ENCODE measurements at places on chromosomes 2 and 18. TPM values are rescaled to one million over a fixed set of nuclear protein-coding genes. Genes with fewer than 3 reads are reported as not detected.

- no peak overlapping the region for H3K4me3 ChIP-seq
- no peaks in the 10 kb centered on the region for H3K27me3 ChIP-seq
- H3K27ac ChIP-seq: no peak overlapping the region
Measured at GRCh38 chr2:204720874-204721273, 175.6 kb downstream of the PARD3B start.

DNA sequence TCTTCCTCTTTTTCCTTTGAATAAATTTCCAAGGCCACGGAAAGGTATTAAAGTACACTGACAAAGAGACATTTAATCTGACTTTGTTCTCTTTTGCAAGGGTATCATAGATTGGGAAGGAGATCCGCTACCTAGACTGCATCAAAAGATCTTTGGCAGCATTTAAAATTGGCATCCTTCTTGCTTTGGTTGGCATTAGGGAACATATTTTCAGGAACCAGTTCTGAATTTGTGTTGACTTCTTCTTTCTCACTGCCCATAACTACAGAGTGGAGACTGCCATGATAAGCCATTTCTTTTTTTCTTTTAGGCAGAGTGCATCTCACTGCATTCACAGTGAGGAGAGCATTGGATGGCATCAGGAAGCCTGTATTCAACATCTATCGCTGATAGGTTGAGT lies 83.4 kb downstream of the DOCK10 start:
- no peaks in the 10 kb centered on the region for H3K27me3 ChIP-seq
- DNase-seq: no peak
- no peak overlapping the region for H3K4me3 ChIP-seq

DNA sequence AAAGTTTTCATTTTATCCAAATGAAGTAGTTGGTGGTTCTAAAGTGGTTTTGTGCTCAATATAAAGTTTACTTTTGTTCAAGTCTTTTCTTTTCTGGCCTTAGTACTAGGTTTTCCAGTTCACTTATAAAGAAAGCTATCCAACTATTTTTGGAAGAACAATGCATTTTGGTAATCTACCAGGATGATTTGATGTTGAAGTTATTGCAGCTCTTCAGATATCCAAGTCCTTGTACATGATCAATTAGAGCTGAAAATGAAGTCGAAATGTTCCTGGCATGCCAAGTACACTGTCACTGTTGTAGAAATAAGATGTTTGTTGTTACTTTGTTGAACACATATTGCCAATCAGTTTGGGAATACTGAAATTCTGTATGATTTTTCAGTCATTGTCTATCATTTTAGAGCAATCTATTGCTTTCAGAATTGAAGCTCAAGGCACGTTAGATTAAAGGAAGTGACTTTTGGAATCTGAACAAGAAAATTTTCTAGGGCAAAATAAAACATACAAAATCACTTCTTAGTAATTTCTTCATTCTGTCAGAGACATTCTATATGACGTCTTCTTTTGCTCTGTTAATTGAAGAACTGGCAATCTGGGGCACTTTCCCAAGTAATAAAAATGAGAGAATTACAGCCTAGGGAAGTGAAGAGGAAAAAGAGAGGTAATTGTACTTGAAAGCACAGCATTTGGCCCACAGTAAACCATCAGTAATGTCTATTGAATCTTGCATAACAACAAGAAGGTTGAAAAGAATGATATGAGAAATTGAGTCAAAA lies 232.3 kb downstream of the MREG start:
- H3K36me3 ChIP-seq: no peaks in the 10 kb centered on the region
- H3K27ac ChIP-seq: peak overlapping the region; percentile 39
- H3K4me1 ChIP-seq: no peaks in the 10 kb centered on the region
- H3K4me3 ChIP-seq: no peak overlapping the region
- DNase-seq: no peak

GRCh38 chr2:73004889-73005596 lies 66.5 kb downstream of the SFXN5 start:
- no peaks in the 10 kb centered on the region for H3K4me1 ChIP-seq
- no peaks in the 10 kb centered on the region for H3K27me3 ChIP-seq
- peaks cover 39% of the 10 kb centered on the region for H3K36me3 ChIP-seq
- no peak overlapping the region for H3K4me3 ChIP-seq
- no peak overlapping the region for H3K27ac ChIP-seq

- no peaks in the 10 kb centered on the region for H3K27me3 ChIP-seq
- no peak overlapping the region for H3K4me3 ChIP-seq
- no peak overlapping the region for H3K27ac ChIP-seq
Measured at GRCh38 chr2:126634273-126634861, 21.6 kb upstream of the GYPC start.

- H3K4me1 ChIP-seq: no peaks in the 10 kb centered on the region
- H3K27me3 ChIP-seq: no peaks in the 10 kb centered on the region
- no peaks in the 10 kb centered on the region for H3K36me3 ChIP-seq
- H3K27ac ChIP-seq: no peak overlapping the region
- DNase-seq: no peak
Measured at GRCh38 chr18:46464926-46465655, 191.9 kb downstream of the LOXHD1 start.

- H3K4me3 ChIP-seq: no peak overlapping the region
- H3K27me3 ChIP-seq: no peaks in the 10 kb centered on the region
Measured at GRCh38 chr2:172596776-172597175, 40.9 kb downstream of the PDK1 start.

DNA sequence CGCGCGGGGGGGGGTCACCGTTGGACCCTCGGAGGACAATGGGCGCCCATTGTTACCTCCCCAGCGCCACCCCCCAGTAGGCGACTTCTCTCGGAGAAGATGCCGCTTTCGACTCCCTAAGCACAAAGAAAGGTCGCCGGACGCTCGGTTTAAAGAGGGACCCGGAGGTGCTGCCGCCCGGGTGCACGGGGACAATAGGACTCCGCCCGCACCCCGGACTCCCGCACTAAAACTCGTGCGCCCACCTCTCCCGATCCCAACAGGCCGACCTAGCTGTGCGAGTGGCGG lies 318 bp upstream of the CDC42EP3 start:
- H3K27ac ChIP-seq: peak overlapping the region; percentile 97
- H3K4me1 ChIP-seq: peaks cover 72% of the 10 kb centered on the region
- no peaks in the 10 kb centered on the region for H3K27me3 ChIP-seq
- DNase-seq: no peak

DNA sequence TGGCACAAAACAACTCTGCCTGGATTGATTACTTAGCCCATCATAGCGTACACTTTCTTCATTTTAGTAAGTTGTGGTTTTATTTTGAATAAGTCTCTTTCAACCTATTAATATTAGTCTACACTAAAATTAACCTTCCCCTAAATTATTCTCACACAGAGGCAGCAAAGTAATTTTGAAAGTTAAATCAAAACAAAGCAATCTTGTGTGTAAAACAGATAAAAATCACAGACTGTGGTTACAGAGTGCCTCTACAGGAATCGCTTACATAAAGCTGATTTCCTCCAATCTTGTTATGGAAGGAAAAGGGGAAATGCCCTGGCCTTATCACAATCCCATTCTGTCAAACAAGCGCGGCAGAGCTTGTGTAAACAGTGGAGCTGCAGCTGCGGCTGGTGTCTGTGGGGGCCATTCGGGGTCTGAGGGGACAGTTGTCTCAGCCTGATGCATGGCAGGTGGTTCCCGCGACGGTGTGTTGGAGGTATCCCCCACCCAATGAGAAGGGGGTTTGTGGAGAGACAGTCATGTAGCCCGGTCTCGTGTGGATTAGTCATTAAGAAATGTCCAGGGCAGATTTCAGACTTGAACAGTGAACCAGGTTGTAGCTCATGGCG lies 42.1 kb downstream of the BCL2L11 start:
- no peaks in the 10 kb centered on the region for H3K36me3 ChIP-seq
- H3K27me3 ChIP-seq: no peaks in the 10 kb centered on the region
- no peak overlapping the region for H3K27ac ChIP-seq
- H3K4me3 ChIP-seq: no peak overlapping the region
- H3K4me1 ChIP-seq: no peaks in the 10 kb centered on the region

- H3K27ac ChIP-seq: no peak overlapping the region
- no peaks in the 10 kb centered on the region for H3K36me3 ChIP-seq
- no peak overlapping the region for H3K4me3 ChIP-seq
- DNase-seq: no peak
Measured at GRCh38 chr18:55886886-55887285, 298.9 kb upstream of the TCF4 start.

DNA sequence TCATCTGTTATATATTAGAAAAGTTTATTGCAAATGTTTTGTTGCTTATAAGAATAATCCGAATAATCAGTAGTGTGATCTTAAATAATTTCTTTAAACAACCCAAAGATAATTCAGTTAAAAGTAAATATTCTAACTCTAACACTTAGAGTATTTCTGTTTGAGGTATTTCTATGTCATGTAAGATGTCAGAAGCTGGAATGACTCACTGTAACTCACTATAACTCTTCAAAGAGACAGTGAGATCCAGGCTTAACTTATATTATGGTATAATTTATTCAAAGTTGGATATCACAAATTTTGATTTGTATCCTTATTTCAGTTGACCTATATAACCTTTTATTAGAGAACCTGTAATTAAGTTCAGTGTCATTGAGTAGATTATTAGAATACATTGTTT lies 6.9 kb downstream of the MBD5 start:
- H3K27me3 ChIP-seq: no peaks in the 10 kb centered on the region
- no peak overlapping the region for H3K4me3 ChIP-seq
- H3K36me3 ChIP-seq: no peaks in the 10 kb centered on the region
- DNase-seq: no peak
- H3K4me1 ChIP-seq: peaks cover 19% of the 10 kb centered on the region

DNA sequence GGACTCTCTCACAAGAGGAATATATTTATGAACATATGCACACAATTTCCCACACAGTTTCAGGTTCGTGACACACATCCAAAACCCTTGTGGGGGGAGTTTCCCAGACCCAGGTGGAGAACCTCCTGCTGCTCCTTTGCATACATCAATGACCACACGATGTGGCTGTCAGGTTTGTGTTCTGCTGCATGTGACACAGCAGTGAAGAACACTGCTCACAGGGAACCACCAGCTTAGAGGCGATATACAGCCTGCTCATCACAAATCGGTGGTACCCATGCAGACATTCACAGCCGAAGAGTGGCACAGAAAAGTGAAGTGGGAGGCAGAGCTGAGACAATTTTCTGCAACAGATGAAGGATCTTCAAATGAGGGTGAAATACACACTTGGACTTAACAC lies 175.6 kb upstream of the ZFP36L2 start:
- DNase-seq: no peak
- H3K36me3 ChIP-seq: no peaks in the 10 kb centered on the region
- H3K27me3 ChIP-seq: no peaks in the 10 kb centered on the region
- no peak overlapping the region for H3K4me3 ChIP-seq
- no peaks in the 10 kb centered on the region for H3K4me1 ChIP-seq

DNA sequence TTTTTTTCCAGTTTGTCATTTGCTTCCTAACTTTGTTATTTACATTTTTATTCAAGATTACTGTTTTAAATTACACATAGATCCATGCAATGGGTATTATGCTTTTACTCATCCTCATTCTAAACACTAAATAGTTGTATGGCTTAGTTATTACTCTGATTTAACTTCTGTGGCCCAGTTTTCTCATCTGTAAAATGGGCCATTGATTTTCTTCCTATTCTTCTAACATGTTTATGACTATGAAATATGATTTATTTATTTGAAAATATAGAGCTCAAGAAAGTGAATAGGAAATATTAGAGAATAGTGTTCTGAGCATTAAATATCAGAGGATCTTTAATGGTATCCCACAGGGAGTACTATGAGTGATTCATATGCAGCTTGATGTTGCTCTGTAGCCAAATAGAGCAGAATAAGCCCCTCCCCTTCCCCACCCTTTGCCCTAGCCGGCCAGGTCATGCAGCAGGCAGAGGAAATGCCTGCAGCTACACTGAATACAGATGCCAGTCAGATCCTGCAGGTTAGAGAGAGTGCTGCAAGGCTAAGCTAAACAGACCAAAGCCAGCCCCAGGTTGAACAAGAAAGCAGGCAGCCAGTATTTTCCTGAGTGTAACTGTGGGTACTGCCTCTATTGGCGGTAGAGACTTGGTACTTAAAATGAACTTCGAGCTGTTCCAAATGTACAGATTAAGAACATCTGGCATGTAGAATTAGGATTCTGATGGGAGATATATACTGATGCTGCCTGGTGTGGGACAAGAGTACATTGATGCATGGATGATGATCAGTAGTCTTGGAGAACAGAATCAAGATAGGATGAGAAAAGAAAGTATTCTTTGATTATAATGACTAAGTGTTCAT lies 11.7 kb upstream of the ACYP2 start:
- H3K4me3 ChIP-seq: no peak overlapping the region
- DNase-seq: no peak
- H3K4me1 ChIP-seq: no peaks in the 10 kb centered on the region
- H3K27ac ChIP-seq: no peak overlapping the region
- H3K36me3 ChIP-seq: no peaks in the 10 kb centered on the region

- no peaks in the 10 kb centered on the region for H3K36me3 ChIP-seq
- peaks cover 34% of the 10 kb centered on the region for H3K4me1 ChIP-seq
- H3K27me3 ChIP-seq: no peaks in the 10 kb centered on the region
- H3K27ac ChIP-seq: no peak overlapping the region
- no peak overlapping the region for H3K4me3 ChIP-seq
Measured at GRCh38 chr2:148725564-148725963, 81.0 kb downstream of the EPC2 start.

DNA sequence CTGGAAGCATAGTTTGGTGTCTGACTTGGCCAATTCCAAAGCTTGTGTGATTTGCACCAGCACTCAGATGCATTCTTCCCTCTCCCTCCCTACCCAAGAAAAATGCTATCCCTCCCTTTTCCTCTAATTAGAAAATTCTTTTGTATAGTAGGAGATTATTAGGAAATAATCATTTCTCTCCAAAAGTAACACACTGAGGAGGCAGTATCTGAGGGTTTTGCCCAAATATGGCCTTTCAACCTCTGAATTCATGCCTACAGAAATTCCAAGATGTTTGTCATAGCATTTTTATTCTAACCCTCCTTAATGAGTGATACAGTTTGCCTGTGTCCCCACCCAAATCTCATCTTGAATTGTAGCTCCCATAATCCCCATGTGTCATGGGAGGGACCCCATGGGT lies 5.0 kb upstream of the TMEM18 start:
- no peak for DNase-seq
- no peak overlapping the region for H3K4me3 ChIP-seq
- H3K27ac ChIP-seq: no peak overlapping the region
- H3K36me3 ChIP-seq: no peaks in the 10 kb centered on the region
- no peaks in the 10 kb centered on the region for H3K27me3 ChIP-seq
- H3K4me1 ChIP-seq: peaks cover 10% of the 10 kb centered on the region

- peak overlapping the region; percentile 13 for H3K27ac ChIP-seq
- no peaks in the 10 kb centered on the region for H3K36me3 ChIP-seq
- H3K27me3 ChIP-seq: peaks cover 31% of the 10 kb centered on the region
- no peak for DNase-seq
Measured at GRCh38 chr2:240917684-240918257, 11.6 kb downstream of the CROCC2 start.

The ITPRIPL1 gene
- total RNA-seq: 1.3 TPM

The MAL gene
- 13.6 TPM for total RNA-seq

The ACOXL gene
- total RNA-seq: 29.3 TPM

The BOLL gene
- total RNA-seq: not detected

The TXNDC2 gene
- 0.09 TPM for total RNA-seq

The UGT1A3 gene
- total RNA-seq: not detected

The NCKAP5 gene
- total RNA-seq: 4.0 TPM

The ZAP70 gene
- total RNA-seq: 8.3 TPM

The OSBPL1A gene
- 33.6 TPM for total RNA-seq

The VWC2L gene
- total RNA-seq: not detected

The SCN2A gene
- 0.58 TPM for total RNA-seq

The FBLN7 gene
- 2.6 TPM for total RNA-seq

Measured in left lung (tissue), 14 donors.